Thoracic aorta (tissue), 2 donors: ENCODE measurements at places on chromosomes 7 and 10.
A peak's percentile ranks its signal among the peaks of the same experiment; 100 is the strongest.

DNA sequence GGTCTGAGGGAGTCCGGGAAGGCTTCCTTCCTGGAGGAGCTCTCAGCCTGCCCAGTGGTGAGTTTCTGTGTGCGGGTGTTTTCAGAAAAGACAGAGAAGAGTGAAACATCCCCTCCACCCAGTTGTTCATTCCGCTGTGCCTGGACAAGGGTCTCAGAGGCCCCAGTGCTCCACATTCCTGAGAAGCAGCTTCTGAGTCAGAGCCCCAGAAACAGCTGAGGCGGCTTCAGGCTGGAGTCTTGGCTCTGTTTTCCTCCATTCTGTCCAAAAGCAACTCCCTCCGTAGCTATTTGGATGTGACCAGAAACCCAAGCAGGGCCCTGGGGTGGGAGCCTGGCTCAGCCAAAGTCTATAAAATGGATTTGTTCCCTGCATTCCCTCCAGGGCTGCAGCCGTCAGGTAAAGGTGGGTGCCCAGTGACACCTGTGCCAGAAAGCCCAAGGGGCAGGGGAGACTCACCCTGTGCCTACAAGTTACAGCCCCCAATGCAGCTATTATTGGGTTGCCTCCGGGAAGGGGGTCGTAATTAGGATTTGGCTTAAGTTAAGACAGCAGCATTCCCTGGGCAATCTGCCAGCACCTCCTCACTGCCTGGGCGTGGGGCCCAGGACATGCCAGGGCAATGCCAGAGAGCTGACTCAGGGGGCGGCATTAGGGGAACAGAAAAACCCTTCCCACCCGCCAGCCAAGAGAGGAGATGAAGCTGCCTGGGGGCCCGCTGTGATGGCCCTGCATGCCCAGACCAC is 13.1 kb upstream of the CAMK2G start:
- H3K27ac ChIP-seq: peak overlapping the region; percentile 82
- no peaks in the 10 kb centered on the region for H3K36me3 ChIP-seq
- H3K4me1 ChIP-seq: peaks cover 39% of the 10 kb centered on the region
- peak overlapping the region; percentile 59 for H3K4me3 ChIP-seq

DNA sequence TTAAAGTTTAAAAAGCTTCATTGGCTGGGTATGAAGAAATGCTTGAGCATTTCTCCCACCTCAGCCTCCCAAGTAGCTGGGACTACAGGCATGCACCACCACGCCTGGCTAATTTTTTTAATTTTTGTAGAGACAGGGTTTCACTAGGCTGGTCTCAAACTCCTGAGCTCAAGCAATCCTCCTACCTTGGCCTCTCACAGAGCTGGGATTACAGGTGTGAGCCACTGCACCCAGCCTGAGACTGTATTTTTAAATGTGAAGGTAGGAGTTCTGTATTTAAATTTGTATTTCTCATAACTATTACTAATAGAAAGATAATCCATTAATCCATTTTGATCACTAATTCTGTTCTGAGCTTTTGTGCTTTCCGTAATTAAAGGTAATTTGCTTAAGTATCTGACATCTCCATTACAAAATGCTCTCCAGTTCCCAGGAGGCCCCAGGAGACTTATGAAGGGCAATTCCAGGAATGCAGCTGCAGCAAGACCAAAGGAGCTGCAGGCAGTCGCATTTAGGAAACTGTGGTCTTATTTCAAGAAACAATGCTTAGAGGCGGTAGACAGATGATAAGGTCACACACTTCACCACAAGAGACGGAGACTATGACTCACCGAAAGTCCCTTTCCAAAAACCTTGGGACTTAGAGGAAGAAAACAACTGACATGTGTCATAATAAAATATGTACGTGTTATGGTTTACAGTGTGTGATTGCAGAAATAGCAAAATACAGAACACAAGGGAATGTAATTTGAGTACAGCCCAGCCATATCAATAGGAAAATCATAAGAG is 23.3 kb downstream of the YAE1 start:
- no peak overlapping the region for H3K4me3 ChIP-seq
- no peaks in the 10 kb centered on the region for H3K27me3 ChIP-seq
- H3K4me1 ChIP-seq: no peaks in the 10 kb centered on the region
- H3K27ac ChIP-seq: no peak overlapping the region
- DNase-seq: no peak

DNA sequence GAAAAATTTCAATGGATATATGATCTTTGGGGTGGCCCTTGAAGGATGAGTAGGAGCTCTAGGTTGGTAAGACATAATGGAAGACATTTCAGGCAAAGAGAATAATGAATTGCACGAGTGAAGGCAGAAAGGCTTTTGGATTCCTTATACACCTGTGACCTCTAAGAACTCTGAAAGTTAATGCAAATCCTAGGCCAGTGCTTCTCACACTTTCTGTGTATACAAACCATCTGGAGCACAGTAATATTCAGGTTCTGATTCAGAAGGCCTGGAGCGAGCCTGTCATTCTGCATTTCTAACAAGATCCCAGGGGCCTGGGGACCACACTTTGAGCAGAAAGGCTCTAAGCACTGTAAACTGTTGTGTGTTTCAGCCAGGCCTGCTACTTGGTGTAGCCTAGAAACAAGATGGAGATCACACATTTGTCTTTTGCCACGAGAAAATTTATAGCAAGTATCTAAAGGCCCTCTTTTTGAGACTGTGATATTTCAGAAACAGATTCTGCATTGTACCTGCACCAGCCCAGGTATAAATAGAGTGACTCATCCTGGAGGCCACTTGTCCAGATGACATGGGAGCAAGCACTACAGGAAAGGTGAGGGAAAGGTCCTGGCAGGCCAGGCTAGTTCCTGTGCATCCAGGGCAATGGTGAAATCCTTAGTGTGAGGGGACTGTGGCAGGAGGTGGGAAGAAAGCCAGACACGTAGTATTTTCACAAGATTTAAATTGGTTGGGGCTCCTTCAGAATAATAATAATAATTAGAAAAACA is 24.4 kb downstream of the MRPS33 start:
- DNase-seq: no peak
- H3K36me3 ChIP-seq: no peaks in the 10 kb centered on the region
- no peaks in the 10 kb centered on the region for H3K4me1 ChIP-seq
- no peak overlapping the region for H3K4me3 ChIP-seq
- H3K27me3 ChIP-seq: no peaks in the 10 kb centered on the region
- H3K27ac ChIP-seq: no peak overlapping the region

- H3K36me3 ChIP-seq: no peaks in the 10 kb centered on the region
- no peak overlapping the region for H3K4me3 ChIP-seq
- no peaks in the 10 kb centered on the region for H3K27me3 ChIP-seq
- no peak for DNase-seq
Observed at GRCh38 chr7:45874408-45875131, 1.7 kb upstream of the CCDC201 start.

DNA sequence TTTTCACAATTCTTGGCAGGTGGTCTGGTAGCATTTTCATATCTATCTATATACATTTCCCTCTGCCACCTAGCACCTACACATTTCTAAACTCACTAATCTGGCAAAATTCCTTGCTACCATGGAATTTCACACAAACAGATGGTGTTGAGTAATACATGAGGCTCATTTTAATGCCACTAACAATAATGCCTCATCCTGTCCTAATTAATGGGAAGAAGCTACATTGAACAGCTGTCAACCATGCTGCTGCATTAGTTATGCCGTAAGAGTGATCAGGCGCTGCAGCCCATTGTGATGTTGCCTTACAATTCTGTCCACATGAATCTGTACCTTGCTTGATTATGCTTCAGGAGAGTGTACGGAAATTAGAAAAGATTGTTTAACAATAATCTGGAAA is 23.2 kb downstream of the COL1A2 start:
- H3K36me3 ChIP-seq: peaks cover 82% of the 10 kb centered on the region
- peak overlapping the region; percentile 23 for H3K27ac ChIP-seq
- H3K4me3 ChIP-seq: no peak overlapping the region
- H3K4me1 ChIP-seq: peaks cover 43% of the 10 kb centered on the region
- DNase-seq: no peak

- DNase-seq: no peak
- no peaks in the 10 kb centered on the region for H3K36me3 ChIP-seq
- no peaks in the 10 kb centered on the region for H3K4me1 ChIP-seq
- no peak overlapping the region for H3K27ac ChIP-seq
Observed at GRCh38 chr7:97771576-97771975, 39.7 kb downstream of the TAC1 start.

GRCh38 chr10:13936826-13937225 is 350.1 kb downstream of the PRPF18 start:
- no peaks in the 10 kb centered on the region for H3K27me3 ChIP-seq
- DNase-seq: no peak
- no peaks in the 10 kb centered on the region for H3K36me3 ChIP-seq
- H3K4me3 ChIP-seq: no peak overlapping the region
- no peak overlapping the region for H3K27ac ChIP-seq

- H3K4me1 ChIP-seq: no peaks in the 10 kb centered on the region
- no peak for DNase-seq
- no peak overlapping the region for H3K27ac ChIP-seq
- H3K36me3 ChIP-seq: no peaks in the 10 kb centered on the region
- no peak overlapping the region for H3K4me3 ChIP-seq
Observed at GRCh38 chr7:123677061-123677715, 21.5 kb downstream of the LMOD2 start.

GRCh38 chr7:32943252-32944030 is 13.8 kb upstream of the FKBP9 start:
- H3K27ac ChIP-seq: peak overlapping the region; percentile 86
- H3K4me1 ChIP-seq: peaks cover 26% of the 10 kb centered on the region
- H3K27me3 ChIP-seq: no peaks in the 10 kb centered on the region
- no peaks in the 10 kb centered on the region for H3K36me3 ChIP-seq
- no peak for DNase-seq

DNA sequence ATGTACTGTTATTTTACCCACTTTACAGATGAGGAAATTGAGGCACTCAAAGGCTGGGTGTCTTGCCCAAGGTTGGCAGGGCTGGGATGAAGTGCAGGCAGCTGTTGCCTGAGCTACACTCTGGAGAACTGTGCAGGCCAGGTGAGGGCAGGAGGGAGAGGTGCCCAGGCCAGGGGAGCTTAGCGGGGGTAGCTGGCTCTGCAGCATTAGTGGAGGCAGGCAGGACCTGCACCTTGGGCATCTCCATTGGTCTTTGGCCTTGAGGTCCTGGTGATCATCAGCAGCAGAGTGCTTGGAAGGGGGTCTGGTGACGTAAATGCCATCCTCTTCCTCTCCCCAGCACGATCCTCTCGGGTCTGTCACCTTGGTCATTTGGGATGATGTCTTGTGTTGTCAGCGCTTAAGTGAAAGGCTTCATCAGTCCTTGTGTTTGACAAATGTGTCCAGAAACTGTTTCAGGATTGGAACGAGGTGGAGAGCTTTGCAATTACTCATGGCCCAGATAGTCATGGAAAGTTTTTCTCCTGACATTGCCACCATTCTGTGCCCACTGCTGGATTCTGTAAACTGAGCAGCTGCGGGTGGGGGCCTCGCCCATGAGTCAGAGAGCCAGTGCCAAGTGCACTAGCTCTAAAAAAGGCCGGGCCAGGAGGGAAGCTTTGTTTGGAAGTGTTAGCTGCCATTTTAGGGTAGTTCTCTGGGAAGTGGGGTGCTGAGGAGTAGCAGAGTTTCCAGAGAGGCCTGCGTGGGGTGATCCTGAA is 47.6 kb downstream of the TSPAN15 start:
- no peak overlapping the region for H3K4me3 ChIP-seq
- no peak overlapping the region for H3K27ac ChIP-seq
- peaks cover 5% of the 10 kb centered on the region for H3K4me1 ChIP-seq
- no peaks in the 10 kb centered on the region for H3K36me3 ChIP-seq
- no peak for DNase-seq
- no peaks in the 10 kb centered on the region for H3K27me3 ChIP-seq

- no peak for DNase-seq
- peaks cover 11% of the 10 kb centered on the region for H3K4me1 ChIP-seq
- no peaks in the 10 kb centered on the region for H3K27me3 ChIP-seq
- no peak overlapping the region for H3K4me3 ChIP-seq
- no peak overlapping the region for H3K27ac ChIP-seq
Observed at GRCh38 chr7:98784216-98784785, 85.5 kb downstream of the TMEM130 start.

DNA sequence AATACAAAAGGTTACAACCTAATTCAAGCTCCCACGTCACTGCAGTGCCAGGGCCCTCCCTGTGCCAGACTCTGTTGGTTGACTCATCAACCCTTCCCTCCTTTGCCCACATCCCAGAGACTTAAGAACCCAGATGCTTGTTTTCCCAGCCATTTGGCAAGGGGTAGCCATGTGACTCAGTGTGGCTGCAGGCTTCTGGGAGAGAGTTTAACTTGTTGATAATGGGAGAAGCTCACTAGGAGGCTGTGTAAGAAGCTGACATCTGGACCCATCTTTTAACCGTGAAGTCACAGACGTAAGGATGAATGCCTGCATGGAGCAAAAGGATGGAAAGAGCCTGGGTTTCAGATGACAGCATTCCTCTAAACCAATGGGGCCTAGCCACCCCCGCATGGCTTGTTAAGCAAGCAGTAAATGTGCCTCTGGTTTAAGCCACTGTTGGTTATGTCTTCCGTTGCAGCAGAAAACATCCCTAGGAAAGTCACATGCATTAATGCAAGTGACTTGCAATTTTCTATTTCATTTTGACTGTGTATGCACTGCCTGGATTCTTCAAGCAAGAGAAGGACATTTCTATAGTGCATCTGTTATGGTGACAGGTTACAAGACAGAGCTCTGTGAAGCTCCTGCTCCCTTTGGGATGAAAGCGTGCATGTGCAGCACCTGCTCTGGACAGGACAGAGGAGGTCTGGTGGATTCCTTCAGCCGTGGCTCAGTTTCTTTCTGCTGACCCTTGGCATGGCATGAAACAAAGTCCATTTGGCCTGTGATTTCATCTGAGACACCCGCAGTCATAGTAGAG is 57.5 kb upstream of the CREB5 start:
- DNase-seq: no peak
- H3K27ac ChIP-seq: no peak overlapping the region
- no peak overlapping the region for H3K4me3 ChIP-seq
- no peaks in the 10 kb centered on the region for H3K27me3 ChIP-seq

DNA sequence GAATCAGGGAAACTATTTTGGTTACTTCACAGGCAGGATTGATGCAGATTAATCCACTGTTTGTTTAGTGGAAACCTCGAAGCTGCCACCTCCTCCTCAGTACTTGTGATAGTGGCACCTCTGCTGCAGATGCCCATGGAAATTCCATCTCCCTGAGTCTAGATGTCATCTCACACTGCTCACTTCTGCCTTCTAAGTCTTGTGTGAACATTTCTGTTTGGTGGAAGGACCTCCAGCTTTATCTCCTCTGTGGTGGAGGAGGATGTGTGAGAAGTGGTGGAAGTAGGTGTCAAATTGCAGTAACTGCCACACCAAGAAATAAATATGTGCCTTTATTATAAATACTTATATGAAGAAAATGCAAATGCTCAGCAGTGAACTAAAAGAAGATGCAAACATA is 25.8 kb upstream of the GPR141 start:
- H3K4me3 ChIP-seq: no peak overlapping the region
- DNase-seq: no peak
- no peaks in the 10 kb centered on the region for H3K4me1 ChIP-seq
- H3K27me3 ChIP-seq: no peaks in the 10 kb centered on the region

- peaks cover 32% of the 10 kb centered on the region for H3K4me1 ChIP-seq
- H3K27me3 ChIP-seq: no peaks in the 10 kb centered on the region
- H3K36me3 ChIP-seq: peaks cover 5% of the 10 kb centered on the region
Observed at GRCh38 chr7:75876126-75876881, 2.5 kb upstream of the RHBDD2 start.

GRCh38 chr7:134919240-134919641 is 67.1 kb upstream of the AGBL3 start:
- H3K4me1 ChIP-seq: peaks cover 28% of the 10 kb centered on the region
- no peaks in the 10 kb centered on the region for H3K27me3 ChIP-seq
- peaks cover 5% of the 10 kb centered on the region for H3K36me3 ChIP-seq
- no peak for DNase-seq
- peak overlapping the region; percentile 3 for H3K27ac ChIP-seq
- no peak overlapping the region for H3K4me3 ChIP-seq
